Stimulated activated CD4-positive, alpha-beta T cell treated with anti-CD3 and anti-CD28 coated beads, Interleukin-2, amount 100 ng/mL, for 4 hours (primary cell): ENCODE measurements at places on chromosomes 2 and 18.

GRCh38 chr18:25349131-25349925 is 2.6 kb downstream of the ZNF521 start:
- DNase-seq: no peak

GRCh38 chr2:241248289-241248688 is 59.8 kb downstream of the ANO7 start:
- no peak for DNase-seq

DNA sequence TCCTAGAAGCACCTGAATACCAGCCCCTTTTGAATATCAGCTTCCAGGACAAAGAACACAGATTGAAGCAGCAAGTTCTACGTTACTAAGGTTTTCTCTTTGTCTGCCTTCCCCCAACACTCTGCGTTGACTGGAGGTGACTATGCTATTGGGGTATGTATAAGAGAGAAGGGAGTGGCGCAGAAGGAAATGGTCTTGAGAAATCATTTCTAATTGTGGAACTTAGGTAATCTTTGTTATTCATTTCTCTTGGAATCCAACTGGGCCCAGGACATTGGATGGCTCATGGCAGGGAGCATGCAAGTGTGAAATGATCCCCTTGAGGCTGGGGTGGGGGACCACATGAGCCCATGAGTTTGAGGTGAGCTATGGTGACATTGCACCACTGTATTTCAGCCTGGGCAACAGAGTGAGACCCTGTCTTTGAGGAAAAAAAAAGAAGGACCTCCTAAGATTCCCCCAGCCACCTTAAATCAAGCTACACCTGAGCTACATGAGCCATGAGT is 29.7 kb downstream of the XDH start:
- no peak for DNase-seq

- DNase-seq: no peak
These were observed 1.8 kb downstream of the RTKN start for GRCh38 chr2:74439803-74440377.

DNA sequence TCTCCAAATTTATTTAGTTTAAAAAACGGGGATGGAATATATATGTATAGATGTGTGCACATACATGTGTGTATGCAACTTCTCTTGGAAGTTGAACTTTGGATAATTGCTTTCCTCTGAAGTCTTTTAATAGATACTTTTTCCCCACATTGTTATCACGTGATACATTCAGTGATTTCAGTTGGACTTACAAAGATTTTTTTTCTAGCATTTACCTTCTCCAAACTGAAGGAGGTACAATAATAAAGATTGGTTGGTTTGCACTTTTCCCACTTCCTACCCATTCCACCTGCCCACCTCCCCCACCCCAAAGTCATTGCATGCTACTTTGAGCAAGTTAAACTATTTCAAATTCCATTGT is 206.1 kb upstream of the FSHR start:
- DNase-seq: no peak

GRCh38 chr18:5476961-5477800 is 66.6 kb downstream of the EPB41L3 start:
- DNase-seq: no peak

- DNase-seq: no peak
These were observed 74.1 kb downstream of the EML4 start for GRCh38 chr2:42243297-42243696.

- DNase-seq: no peak
These were observed 2.2 kb upstream of the KCNH7 start for GRCh38 chr2:162840598-162841246.

GRCh38 chr2:126463892-126464674 is 191.9 kb upstream of the GYPC start:
- no peak for DNase-seq

DNA sequence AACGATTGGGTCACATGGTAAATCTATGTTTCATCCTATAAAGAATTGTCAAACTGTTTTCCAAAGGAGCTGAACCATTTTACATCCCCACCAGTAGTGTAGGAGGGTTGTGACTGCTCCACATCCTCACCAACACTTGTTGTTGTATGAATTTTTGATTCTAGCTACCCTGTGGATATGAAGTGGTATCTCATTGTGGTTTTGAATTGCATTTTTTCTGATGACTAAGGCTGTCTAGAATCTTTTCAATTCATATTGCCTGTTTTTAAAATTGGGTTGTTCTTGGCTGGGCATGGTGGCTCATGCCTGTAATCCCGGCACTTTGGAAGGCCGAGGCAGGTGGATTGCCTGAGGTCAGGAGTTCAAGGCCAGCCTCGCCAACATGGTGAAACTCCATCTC is 44.5 kb downstream of the TXNL1 start:
- no peak for DNase-seq

DNA sequence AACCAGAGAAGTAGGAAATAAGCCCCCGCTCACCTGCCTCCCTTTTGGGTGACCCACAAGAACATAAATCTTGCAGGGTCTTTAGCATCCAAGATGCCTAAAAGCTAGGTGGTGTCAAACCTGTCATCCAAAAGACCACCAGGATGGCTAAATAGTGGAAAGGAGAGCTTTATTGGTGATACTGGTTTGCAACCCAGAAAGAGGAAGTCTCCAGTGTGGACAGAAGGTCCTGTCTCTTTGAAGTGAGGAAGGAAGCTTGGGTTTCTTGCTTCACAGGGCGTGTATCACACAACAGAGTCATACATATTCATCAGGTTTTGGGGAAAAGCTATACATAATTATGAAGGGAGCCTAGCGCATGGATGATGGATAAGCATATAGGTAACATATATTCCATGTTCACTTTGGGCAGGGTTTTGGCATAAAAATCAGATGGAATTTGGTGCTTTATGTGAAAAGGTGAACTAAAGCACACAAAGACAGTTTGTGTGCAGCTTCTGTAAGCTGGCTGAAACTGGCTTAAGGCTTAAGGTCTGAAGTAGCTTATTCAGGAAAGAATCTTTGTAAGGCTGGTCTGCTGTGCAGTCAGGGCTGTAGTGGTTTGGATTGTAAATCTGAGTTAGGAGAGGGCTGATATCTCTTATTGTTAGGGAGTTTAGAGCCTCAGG is 102.2 kb upstream of the MSH2 start:
- no peak for DNase-seq

DNA sequence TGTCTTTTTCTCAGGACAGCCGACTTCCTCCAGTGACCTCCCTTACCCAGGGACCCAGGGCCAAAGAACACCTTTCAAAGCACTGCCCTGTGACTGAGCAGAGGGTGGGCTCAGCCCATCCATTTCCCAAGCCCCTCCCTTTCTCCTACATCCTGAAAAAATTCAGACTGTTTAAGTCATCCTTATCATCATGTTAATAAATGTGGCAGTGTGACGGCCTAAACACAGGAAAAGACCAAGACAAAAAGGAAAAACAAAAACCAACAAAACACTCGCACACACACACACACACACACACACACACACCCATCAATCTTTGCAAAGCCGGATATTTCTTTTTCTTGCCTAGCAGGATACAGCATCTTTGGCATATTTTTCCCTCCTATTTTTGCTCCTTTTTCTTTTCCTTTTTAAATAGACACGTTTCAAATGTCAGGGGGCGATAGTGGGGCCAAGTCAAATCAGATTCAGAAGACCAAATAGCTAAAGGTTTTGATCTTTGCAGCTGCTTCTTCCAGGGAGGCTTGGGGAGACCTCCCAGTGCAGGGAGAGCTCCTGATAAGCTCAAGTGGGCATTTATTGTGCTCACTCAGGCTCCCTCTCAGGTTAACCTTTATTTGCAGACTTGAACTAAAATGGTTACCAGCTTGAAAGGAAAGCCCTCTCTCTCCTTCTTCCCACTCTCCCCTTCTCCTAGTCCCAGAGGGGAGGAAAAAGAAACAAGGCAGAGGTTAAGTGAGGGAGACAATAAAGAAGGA is 39.5 kb upstream of the NRP2 start:
- no peak for DNase-seq

DNA sequence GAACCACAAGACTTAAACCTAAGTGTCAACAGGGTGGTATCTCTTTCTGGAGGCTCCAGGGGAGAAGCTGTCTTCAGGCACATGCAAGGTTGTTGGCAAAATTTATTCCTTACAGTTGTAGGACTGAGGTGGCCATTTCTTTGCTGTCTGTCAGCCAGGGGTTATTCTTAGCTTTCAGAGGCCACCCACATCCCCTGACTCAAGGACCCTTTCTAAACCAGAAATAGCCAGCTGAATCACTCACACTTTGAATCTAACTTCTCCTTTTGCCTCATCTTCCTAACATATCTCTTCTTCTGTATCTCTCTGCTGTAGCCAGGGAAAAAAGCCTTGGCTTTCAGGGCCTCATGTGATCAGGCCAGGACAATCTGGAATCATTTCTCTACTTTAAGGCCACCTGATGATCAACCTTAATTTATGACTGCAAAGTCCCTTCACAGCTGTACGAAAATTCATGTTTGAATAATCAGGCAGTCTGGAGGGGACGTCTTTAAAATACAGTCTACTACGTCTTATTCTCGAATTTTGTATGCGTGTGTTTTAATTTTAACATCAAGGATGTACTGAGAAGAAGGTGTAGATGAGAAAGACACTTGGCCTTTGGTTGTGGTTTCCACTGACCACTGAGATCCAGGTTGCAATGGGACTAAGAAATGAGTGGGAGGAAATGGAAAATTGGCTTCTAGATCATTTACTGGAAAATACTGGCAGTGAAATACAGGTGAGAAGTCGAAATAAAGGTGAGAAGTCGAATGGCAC is 90.4 kb downstream of the DOCK10 start:
- DNase-seq: no peak

- DNase-seq: no peak
These were observed 216.6 kb downstream of the HDAC4 start for GRCh38 chr2:239184179-239184578.

DNA sequence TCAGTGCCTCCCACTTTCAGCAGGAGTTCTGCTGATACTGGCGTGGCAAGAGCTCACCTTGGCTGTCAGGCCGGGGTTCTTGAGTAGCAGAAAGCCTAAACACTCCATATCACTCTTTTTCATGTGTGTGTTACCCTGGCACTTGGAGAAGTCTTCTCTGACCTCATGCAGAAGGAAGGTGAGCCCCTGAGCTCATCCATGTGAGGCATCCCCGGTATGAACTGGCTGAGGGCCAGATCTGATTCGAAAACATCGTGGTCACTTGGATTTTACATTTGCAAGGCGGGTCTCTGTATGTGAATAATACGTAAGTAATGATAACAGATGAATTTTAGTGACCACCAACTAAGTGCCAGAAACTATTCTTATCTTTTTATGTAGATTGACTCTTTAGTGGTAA is 93.6 kb downstream of the RAPGEF4 start:
- no peak for DNase-seq

GRCh38 chr2:149180226-149180875 is 141.9 kb downstream of the LYPD6B start:
- DNase-seq: no peak

DNA sequence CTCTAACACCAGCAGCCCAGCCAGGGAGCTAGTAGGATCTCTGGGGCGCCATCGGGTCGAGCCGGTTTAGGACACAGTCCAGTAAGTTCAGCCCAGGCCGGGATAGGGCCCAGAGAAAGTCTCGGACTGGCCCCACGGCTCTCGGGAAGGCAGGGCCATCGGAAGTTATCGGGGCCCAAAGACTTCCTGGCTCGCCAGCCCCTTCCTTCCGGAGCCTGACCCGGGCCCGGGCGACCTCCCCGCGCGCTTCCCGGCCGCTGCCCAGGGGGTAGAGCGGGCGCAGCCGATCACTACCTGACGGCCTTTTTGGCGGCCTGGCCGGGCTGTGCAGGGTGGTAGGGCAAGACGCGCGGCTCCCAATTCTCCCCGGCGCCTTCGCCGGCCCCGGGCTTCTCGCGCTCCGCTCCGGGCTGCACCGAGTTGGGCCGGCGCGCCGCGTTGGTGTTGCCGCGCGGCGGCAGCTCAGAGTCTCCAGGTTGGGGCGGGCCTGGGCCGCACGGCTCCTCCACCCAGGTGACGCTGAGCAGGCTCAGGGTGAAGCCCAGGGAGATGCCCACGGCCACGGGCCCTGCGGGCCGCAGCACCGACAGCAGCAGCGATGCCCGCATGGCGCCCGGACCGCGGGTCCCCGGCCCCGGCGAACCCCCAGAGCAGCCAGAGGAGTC is 546 bp downstream of the CHPF start:
- no peak for DNase-seq

GRCh38 chr18:39751161-39751560 is 2185.6 kb upstream of the CELF4 start:
- no peak for DNase-seq

GRCh38 chr2:204112084-204112770 is 175.7 kb downstream of the ICOS start:
- DNase-seq: no peak

DNA sequence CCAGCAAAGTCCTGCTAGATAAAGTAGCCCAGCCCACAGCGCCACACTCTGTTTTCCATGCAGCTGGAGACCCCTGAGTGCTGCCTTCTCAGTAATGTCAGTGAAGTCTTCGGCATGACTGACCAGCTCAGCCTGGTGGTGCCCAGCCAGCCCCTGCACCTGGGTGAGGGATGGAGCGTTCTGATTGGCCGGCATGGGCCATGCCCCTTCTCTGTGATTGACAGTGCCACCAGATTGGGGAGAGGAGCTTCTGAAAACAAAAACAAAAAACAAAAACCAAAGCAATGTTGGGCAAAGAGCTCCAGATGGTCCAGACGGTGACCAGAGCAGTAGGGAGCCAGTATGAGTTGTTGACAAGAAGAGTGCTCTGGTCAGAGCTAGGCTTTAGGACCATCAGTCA is 122.6 kb downstream of the DYSF start:
- no peak for DNase-seq

GRCh38 chr2:236939271-236939670 is 146.4 kb upstream of the COPS8 start:
- no peak for DNase-seq

GRCh38 chr18:6236258-6236657 is 178.5 kb downstream of the L3MBTL4 start:
- DNase-seq: no peak

DNA sequence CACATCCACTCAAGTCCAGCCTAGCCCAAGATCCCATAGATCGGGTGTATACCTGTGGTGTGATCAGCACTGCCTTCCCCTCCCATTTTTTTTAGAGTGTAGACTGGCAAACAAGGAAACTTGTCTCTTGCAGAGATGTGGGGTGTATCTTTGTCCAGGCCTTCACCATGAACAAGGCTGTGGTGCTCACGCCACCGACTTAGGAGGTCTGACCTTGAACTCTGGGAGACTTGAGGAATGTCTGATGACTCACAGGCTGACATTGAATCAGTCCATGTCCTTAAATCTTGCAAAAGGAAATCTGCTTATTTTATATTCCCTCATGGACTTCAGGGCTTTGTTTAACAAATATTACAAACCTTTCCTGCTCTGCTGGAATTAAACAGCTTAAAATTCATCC is 4.5 kb upstream of the CTIF start:
- no peak for DNase-seq

DNA sequence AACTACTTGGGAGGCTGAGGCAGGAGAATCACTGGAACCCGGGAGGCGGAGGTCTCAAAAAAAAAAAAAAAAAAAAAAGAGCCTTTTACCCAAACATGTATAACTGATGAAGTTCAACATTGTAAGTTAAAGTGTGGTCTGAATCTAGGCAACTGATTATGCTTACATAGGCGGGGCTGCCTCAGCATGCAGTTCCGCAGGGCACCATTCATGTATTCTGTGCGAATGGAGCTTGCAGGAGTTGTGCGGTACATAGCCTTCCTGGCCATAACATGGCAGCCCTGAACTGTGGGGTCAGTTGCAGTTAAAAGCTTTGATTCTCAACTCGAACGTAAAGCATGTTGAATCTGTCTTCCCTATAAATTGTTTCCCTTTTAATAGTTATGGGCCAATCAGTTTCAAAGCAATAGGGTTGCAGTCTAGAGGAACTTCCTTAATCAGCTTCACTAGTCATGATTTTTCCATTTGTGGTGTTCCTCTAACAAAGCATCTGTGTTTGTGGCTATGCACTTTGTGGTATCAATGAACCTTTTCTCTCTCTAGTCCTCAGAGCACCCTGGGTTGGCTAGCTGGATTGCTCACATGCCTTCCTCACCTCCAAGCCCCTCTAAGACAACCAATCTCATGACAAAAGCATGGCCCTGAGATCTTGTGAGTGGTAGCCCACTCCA is 30.6 kb upstream of the CEP68 start:
- DNase-seq: no peak
